RCC 7860 (cell line): ENCODE measurements at places on chromosomes 11 and 22.

- no peak for DNase-seq
Observed at GRCh38 chr11:94563848-94564467, 3.2 kb upstream of the PIWIL4 start.

- no peak for DNase-seq
Observed at GRCh38 chr11:33402066-33402465, 144.9 kb downstream of the HIPK3 start.

DNA sequence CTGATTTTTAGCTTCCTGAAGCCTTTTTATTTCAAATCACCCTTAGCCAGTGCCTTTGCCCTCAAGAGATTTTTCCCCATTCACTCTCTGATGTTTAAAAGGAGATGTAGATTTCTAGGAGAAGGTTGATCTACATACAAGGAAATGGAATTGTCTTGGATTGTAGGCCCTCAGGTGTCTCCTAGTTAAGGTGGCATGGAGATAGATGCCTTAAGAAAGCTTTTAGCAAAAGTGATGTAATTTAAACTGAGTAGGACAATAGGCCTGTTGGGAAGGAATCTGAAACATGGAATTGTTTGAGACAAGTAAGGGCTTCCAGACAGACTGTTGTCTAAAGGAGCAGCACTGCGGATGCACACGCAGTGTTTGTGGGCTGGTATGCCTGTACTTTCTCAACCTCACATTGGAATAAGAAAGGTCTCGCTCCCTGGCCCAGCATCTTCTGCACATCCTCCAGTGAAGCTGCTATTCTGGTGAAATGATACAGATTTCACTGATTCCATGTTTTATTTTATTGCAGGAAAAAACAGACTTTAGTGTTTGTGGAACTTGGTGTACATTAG lies 69.8 kb upstream of the SLC25A18 start:
- DNase-seq = no peak

DNA sequence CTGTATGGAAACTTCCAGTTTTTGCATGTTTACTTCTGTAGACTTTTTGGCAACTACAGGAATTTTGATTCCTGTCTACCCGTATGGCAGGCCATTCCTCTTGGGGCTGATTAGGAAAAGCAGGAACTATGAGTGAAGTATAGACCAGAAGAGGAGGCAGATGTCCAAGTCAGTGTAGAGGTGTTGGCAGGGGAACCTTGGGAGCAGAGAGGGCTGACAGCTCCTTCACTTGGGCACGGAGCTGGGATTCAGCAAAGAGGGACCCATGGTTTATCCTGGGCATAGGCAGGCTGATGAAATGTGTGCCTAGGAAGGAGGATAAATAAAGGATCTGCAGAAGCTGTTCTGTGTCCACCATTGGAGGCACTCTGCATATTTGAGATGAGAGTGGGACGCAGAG lies 33.1 kb downstream of the TREH start:
- DNase-seq = no peak

DNA sequence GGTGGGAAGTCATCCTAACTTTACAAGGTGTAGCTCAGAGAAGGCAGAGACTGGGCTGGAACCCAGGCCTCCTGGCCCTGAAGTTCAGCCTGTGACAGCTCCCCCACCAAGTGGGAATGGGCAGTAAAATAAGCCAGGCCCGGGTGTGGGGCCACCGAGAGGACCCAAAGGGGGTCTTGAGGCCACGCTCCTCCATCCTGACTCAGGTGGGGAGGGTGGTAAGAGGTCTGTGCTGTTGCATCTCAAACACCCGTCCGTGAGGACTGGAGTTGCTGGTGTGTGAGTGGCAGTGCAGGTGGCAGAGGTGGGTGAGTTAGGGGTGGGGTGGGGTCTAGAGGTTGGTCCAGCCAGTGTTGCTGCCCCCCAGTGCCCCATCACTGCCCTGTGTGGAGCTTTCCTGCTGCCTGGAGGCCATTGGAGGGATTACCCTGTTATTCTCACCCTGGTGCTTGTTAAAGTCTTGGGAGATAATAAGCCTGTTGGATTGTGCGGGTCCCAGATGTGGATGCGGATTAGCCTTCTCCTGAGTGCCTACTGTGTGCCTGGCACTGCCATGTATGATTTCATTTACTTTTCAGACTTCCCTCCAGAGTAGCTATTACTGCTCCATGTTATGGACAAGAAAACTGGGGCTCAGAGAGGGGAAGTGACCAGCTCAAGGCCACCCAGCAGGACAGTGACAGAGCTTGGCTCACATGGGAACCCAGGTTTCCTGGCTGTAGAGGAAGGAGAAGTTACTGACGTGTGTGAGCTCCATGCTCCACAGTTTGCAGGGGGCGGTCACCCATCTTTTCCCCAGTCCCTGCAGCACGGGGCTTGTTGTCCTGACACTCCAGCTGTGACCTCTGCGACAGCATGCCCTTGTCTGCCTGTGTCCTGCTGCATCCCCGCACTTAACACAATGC lies 12.9 kb downstream of the SERPINH1 start:
- no peak for DNase-seq

DNA sequence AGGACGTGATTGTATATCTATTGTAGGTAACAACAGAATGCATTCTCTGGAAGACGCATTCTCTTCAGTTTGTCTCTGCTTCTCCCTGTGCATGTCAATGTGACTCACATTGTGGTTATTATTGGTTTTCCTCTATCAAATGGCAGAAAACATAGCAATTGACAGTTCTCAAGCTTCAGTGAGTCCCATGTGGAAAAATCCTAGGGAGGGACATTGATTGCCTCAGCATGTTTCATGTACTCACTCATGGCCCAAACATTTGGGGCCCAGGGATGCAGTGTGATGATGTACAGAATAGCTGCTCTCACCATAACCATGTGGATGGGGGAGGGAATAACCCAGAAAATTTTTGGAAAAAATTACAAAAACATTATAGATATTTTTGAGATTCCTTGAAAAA lies 9.3 kb upstream of the ARL14EP start:
- no peak for DNase-seq

- no peak for DNase-seq
Observed at GRCh38 chr11:5631969-5632635, 7.3 kb downstream of the TRIM34 start.

DNA sequence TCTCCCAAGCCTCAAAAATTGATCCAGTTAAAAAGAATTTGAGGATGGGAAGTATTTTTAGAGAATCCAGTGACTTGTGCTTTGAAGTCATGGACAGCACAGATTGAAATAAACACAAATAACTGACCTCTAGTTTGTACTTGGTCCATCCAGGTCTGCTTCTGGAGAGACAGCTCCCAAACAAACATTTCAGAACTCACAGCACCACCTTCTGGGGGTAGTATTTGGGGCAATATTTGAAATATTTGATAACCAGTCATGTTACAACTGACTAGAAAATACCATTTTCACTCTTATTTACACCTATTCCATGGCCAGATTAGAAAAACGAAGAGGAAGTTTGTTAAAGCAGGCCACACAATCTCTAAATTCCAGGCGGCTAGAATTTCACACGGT lies 56.2 kb downstream of the CTSC start:
- no peak for DNase-seq

DNA sequence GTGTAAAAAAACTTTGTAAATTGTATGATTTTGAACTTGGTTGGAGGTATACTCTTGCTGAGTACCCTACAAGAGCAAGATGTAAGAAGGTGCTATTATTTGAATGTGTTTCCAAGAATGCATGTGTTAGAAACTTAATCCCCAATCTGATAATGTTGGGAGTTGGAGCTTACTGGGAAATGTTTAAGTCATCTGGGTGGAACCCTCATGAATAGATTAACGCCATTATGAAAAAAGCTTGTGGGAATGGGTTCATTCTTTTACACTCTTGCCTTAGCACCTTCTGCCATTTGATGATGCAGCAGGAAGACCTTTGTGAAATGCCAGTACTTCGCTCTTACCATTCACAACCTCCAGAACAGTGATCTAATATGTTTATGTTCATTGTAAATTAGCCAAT lies 498.3 kb downstream of the TMEM135 start:
- DNase-seq = no peak

DNA sequence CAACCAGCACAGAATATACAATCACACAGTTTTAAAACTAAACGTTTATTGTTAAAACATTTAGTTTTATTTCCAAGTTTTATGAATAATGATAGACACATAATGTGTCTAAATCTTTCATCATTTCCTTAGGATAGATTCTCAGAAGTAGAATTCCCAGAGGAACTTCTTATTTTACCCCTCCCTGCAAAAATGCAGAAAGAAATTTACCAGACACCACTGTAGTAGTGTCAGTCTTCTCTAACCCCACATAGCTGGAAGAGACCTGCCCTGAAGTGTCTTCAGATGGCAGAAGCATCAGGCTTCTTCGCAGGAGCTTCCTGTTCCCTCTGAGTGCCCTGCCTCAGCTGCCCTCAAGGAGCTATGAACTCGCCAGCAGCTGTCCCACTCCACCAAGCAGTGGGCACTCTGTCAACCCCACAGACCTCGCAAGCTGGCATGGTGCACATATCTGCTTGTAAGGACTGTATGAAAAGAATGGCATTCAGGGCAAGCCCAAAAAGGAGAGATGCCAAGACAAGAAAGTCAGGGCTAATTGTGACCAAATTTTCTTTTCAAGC lies 28.5 kb upstream of the PAK1 start:
- no peak for DNase-seq

DNA sequence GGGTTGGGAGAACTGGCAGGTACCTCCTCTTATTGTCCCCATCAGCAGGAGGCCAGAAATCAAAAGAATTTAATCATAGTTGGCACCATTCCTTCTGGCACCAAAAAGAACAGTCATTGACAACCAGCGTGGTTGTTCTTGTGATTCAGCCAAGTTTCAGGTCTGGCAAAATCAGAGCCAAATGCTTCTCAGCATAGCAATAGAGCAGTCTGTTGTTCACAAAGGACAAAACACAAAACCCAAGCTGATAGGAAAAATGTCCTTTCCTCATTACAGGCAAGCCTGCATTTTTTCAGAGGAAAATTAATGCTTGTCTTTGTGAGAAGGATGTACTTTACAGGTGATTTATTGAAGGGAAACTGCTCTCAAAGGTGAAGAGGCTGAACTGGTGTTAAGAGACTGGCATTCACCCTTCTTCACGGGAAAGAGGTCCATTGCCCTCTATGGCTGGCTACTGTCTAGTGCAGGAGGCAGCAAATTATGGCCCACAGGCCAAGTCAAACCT lies 241.8 kb upstream of the ARHGAP42 start:
- DNase-seq = no peak

GRCh38 chr11:117837070-117837776 lies 12.7 kb upstream of the FXYD2 start:
- DNase-seq = no peak

- peak; percentile 59 for DNase-seq
Observed at GRCh38 chr11:123183391-123184099, 11.5 kb downstream of the CLMP start.

DNA sequence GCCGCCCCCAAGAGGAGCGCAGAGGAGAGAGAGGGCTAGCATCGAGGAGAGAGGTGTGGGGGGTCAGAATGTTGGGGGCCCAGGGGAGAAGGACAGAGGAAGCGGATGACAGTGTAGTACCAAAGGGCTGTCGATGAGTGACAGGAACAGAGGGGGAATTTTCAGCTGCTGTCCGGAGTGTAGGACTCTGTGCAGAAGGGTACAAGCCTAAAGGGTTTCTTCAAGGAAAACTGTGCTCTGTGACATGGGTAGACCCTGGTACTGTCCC lies 5.3 kb upstream of the NLRP6 start:
- DNase-seq = no peak
